CD4-positive, alpha-beta T cell treated with Interleukin-12 subunit alpha and Interleukin-12 subunit beta, for 1 hour (primary cell): ENCODE measurements at places on chromosomes 12 and 14.

- no peak for DNase-seq
Observed at GRCh38 chr14:95191445-95192199, 34.3 kb upstream of the DICER1 start.

DNA sequence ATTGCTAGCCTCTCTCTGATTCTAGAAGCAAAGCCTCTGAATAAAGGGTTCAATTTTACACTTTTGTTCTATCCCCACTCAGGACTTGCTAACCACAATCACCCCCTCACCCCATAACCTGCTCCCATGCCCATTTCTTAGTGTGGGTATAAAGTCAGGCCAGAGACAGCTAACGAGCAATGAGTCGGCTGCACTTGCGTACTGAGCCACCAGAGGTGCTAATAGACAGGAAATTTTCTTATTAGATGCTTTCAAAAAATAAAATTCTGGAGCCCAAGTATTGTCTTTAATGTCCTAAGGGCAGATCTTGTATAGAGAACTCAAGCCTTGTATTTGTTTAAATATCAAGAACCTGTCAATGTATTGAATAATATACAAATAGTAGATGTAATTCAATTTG lies 256.9 kb downstream of the SYT1 start:
- DNase-seq: no peak

- no peak for DNase-seq
Observed at GRCh38 chr14:22981090-22981875, 1.1 kb downstream of the AJUBA start.

DNA sequence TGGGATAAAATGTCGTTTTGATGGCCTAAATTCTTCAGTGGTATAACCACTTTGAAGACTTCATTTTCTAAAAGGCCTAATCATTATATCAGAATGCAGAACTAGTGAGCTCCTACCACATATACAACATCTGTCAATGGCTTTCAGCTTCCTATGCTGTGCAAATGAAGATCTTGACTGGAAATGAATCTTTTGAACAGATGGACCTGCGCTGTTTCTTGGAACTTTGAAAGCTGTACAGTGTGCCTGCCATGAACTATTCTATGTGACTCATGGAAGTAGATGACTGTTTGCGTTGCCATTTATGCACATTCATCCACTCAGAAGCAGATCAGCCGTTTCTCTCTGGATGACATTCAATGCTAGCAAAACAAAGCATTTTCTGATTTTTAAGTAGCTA lies 542.2 kb upstream of the USP15 start:
- DNase-seq: no peak

GRCh38 chr12:110756611-110757010 lies 13.9 kb upstream of the PPP1CC start:
- no peak for DNase-seq

DNA sequence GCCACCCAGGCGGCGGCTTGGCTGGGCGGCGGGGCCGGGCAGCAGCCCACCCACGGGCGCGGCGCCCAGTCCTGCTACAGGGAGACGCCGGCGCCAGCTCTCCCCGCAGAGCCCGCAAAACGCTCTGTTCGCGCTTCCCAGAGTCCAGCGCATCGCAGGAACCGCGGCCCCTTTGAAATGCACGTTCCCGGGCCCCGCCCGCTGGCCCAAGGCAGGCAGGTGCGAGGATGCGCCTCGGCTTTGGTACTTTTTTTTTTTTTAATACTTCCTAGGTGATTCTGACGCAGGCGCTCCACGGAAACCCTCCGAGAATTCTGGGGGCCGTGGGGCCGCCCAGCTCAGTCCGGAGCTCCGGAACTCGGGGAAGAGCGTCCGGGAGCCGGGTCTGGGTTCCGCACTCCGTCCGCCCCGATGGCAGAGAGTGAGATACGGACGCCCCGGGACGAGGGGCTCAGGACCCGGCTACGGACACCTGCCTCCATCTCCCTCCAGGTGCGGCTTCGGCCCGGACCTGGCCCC lies 483 bp downstream of the POC1B start:
- peak; percentile 53 for DNase-seq
